ENCODE measurements at places on chromosomes 3 and 15.

- ATAC-seq: no peak
Observed at GRCh38 chr15:74892313-74892712, 2.5 kb downstream of the MPI start.

DNA sequence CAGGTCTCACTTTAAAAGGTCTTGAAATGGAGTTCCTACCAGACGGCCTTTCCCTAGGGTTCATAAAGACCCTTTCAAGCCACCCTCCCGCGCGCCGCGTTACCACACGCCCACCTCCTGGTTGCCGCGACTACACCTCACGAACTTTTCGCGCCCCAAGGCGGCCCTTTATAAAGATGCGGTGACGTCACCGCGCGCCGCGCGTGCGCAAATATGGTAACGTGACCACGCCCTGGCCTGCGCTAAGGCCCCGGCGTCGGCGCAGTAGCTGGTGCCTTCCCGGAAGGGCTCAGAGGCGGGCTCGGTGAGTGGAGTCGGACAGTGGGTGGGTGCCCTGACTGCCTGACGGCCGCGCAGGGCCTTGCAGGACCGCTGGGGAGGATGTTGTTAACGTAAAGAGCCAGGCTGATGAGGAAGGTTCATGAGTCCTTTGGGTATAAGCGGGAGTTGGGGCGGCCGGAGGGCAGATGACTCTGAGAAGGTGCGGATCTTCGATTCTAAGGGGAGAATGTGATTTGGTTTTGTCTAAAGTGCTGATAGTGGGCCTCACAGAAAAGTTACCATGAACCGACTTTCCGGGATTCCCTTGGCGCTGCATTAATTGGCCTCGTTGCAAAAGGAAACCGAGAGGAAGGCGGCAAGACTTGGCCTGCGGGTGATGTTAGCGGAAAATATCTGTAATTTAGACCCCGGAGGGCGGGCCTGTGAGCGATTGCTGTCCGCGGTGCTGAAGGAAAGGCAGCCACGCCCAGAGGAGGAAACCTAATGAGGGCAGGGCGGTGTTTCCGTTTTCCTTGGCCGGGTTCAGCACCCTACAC lies 54.4 kb downstream of the FEZF2 start:
- peak; percentile 93 for ATAC-seq

DNA sequence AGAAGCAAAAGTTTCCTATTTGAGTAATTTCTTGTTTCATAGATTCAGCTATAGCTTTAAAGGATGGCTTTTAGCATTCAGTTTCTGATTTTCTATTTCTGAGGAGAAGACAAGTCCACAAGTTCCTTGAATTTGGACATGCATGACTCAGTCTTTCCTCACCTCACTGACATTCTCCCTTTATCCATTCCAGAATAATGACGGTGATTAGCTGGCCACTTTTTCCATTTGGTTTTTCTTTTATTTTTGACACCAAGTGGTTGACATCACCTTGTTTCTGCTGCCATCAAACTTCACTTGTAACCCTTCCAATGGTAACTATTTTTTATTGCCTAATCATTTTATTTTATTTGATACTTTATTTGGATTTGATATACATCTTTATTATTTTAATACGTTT lies 404.4 kb upstream of the KCNMB2 start:
- no peak for ATAC-seq

GRCh38 chr15:49848282-49848724 lies 227.5 kb downstream of the DTWD1 start:
- ATAC-seq: no peak

DNA sequence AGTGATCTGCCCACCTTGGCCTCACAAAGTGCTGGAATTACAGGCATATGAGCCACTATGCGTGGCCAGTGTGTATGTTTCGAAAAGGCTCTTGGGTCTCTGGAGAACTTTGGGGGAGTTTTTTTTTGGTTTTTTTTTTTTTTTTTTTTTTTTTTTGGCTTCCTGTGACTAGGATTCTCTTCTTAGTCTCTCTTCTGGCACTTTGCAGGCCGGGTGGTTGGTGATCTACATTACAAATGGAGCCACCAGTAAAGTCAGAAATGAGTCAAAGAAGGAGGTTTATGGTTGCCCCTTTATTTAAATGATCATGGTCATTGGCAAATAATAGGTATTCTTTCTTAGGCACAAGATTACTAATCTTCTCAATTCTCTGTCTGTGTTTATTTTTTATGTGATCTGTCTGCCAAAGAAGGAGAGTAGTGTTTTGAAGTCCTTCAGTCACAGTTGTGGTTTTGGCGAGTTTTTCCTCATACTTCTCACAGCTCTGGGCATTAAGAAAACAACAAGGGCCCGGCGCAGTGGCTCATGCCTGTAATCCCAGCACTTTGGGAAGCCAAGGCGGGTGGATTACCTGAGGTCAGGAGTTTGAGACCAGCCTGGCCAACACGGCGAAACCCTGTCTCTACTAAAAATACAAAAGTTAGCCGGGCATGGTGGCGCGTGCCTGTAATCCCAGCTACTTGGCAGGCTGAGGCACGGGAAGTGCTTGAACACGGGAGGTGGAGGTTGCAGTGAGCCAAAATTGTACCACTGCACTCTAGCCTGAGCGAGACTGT lies 38.3 kb downstream of the PDE8A start:
- peak; percentile 39 for ATAC-seq

DNA sequence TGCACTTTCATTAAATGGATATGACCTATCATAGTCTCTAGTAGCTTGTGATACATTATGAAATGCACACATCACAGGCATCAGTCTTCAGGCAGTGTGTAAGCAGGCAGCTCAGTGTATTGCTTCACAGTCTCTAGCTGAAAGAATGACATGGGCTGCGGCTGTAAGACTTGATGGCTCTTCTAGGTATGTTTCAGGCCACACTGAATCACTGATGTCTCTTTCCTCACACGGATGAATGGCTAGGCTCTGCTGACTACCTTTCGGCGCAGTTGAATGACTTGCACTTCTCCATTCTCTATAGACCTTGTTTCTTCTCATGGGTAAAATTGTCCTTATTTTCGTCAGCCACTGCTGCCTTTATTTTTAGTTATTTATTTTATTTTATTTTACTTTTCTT lies 15.4 kb downstream of the APH1B start:
- no peak for ATAC-seq

GRCh38 chr3:13451301-13451673 lies 28.8 kb upstream of the HDAC11 start:
- peak; percentile 74 for ATAC-seq

GRCh38 chr3:72548981-72549380 lies 299.3 kb downstream of the SHQ1 start:
- no peak for ATAC-seq

DNA sequence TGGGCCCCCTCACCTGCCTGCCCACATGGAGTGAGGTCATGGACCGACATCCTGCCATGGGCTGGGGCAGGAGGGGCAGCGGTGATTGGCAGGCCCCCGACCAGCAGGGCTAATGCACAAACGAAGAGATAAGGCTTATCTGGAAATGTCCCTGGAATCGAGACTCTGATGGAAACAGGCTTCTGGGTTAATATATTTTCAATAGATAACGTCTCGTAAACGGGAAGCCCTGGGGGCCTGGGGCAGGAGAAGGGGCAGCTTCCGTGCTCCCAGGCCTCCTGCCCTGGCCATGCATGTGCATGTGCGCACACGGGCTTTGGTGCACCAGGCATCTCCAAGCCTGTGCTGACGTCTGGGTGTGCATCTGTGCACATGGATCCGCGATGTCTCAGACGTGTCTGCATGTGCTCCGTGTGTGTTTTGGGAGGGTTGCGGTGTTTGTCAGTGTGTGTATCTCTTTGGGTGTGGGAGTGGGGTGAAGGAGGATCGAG lies 55.1 kb downstream of the DNAJB8 start:
- ATAC-seq: no peak

DNA sequence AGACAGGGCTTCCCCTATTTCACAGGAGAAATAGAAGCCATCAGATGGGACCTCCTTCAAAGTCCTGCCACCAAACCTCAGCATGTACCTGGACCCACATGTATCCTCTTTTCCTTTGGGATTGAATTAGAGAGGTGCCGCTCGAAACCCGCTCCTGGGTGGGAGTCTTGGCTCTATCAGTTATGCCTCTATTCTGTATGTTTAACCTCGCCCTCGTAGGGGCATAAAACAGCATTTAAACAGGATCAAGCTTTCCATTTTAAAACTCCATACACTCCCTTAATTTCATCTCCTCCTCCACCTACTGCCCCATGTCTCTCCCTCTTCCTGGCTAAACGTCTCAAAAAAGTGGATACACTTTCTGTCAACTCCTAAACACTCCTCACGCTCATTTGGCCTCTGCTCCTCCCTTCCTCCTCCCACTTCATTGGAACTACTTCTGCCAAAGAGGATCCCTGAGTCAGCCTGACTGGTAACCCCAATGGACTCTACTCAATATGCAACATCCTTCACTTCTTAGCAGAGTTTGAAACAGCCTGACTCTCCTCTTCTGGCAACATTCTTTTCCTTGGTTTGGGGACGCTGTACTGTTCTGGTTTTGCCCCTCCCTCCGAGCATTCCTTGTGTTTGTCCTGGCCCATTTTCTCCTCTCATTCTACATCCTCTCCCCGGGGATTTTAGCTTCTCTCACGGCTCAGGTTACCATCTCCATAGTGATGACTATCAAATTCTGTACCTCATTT lies 23.0 kb upstream of the MUC20 start:
- no peak for ATAC-seq

GRCh38 chr3:99875929-99876841 lies 58.5 kb downstream of the CMSS1 start:
- peak; percentile 96 for ATAC-seq

- ATAC-seq: no peak
Observed at GRCh38 chr3:77150028-77150427, 110.1 kb downstream of the ROBO2 start.

- ATAC-seq: no peak
Observed at GRCh38 chr3:9316881-9317361, 45.9 kb upstream of the THUMPD3 start.

DNA sequence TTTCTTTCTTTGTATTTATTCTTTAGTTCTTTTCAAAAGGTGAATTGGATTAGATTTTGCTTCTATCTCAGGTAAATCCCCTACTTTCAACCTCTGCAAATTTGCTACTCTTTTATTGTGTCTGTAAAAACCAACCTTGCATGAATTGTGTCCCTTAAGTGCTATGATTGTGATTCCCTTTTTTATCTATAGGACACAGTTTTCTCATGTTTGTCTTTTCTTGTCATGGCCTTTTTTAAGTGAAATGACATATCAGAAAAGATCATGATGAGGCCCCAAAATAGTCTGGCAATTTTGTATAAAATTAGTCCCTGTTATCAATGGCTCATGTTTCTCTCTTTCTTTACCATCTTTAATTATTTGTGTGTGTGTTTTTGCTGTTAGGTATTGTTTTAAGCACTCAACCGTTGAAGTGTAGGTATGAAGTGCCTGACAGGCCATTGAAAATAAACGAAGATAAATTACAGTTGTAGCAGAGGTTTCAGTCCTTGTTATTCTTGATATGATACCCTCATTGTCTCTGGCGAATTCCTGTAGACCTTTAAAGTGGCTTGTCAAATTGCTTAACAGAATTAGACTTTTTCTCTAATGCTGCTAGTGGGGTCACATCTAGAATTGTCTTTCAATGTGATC lies 184.3 kb downstream of the UBE2E2 start:
- no peak for ATAC-seq

- no peak for ATAC-seq
Observed at GRCh38 chr3:139627759-139628158, 50.0 kb downstream of the NMNAT3 start.

DNA sequence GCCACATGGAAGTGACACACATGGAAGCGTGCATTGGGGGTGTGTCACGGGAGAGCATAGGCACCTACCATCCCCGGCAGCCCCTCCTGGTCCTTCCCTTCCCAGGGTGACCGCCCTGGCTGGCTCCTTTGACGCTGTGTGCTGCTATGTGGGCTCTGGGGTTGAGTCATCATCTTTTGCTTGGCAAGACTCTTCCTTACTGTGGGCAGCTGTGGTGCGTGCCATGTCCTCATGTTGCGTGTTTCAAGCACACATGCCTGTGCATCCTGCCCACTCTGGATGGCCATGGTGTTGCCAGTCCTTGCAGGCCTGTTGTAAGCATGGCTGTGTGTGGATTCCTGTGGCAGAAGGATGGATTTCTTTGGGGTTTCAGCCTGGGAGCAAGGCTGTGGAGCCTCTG lies 14.0 kb downstream of the PLXNA1 start:
- no peak for ATAC-seq

- no peak for ATAC-seq
Observed at GRCh38 chr3:57942388-57942787, 65.8 kb upstream of the FLNB start.

- no peak for ATAC-seq
Observed at GRCh38 chr3:57029924-57030323, 30.5 kb upstream of the SPATA12 start.

DNA sequence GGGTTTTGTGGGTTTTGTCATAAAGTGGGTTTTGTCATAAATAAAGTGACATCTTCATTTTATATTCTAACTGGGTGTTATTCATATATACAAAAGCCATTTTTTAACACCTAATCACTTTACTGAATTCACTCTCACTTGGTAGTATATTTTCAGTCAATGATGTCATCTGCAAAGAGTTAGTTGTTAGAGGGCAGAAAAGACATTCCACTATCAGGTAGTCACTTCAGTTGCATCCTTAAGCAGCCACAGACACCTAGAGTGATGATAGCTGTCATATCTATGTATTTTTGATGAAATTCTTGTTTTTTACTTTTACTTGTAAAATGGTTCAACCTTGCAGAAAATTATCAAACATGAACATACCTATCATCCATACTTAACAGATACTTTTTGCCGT lies 89.0 kb downstream of the DHX36 start:
- no peak for ATAC-seq

- ATAC-seq: no peak
Observed at GRCh38 chr3:106813742-106814141, 563.5 kb upstream of the CCDC54 start.

DNA sequence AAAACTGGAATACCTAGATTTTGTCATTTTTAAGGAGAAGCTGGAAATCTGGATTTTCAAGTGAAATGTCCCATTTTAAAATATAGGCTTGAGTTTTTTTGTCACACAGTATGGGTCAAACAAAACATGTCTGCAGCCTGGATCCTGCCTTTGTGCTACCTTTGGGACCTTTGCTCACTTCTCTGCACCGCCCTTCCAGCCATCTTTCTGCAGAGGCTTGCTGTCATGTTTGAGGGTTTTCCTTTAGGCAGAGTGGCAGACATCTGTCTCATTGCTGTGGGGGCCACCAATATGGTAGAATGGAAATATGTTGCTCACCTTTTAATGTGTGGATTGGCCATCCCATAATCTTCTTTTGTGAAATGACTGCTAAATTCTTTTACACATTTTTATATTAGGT lies 136.3 kb downstream of the EEFSEC start:
- ATAC-seq: no peak

- ATAC-seq: peak; percentile 94
Observed at GRCh38 chr3:138915503-138916498, 31.1 kb downstream of the FOXL2 start.

DNA sequence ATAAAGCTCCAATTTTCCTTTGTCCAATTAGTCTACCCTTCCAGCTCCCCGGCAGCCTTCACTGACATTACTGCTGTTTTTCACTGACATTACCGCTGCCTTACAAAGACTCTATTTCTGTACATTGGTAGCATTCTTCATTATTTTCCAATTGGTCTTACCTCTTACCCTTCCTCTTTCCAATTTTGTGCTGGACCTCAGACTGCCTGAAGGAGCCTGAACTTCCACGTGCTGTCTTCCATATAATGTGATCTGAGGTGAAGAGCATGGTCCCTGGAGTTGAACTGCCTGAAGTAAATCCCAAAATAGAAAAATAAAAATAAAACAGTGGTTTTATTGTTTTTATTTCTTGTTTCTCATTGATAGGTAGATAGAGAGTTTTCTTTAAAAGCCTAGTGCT lies 9.2 kb upstream of the TNIK start:
- no peak for ATAC-seq
